CD4-positive, alpha-beta T cell treated with Interleukin-17A for 1 hour (primary cell): ENCODE measurements at places on chromosomes 11 and 22.

GRCh38 chr11:24688981-24689380, 192.1 kb downstream of the LUZP2 start:
- no peak for DNase-seq

- no peak for DNase-seq
Measured at GRCh38 chr22:44202261-44202789, 21.6 kb downstream of the PARVG start.

GRCh38 chr11:43555816-43556611, 124.5 kb upstream of the HSD17B12 start:
- DNase-seq, result no peak

- no peak for DNase-seq
Measured at GRCh38 chr11:64633555-64634159, 42.6 kb downstream of the SLC22A12 start.

DNA sequence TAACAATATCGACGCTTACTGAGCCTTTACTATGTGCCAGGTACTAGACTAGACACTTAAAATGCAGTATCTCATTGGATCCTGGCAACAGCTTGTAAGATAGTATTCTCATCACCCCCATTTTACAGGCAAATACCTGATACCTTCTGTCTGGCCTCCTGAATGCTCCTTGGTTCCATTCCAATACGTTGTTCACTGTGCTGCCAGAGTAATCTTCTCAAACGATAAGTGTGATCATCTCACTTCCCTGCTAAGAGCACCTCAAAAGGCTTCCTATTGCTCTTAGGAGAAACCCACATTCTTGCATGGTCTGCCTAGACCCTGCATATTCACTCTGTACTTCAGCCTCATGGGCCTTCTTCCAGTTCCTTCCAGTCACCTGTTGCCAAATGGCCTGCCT, 1.3 kb upstream of the NRIP3 start:
- DNase-seq, result no peak

GRCh38 chr11:49432242-49432848, 223.9 kb upstream of the FOLH1 start:
- no peak for DNase-seq

DNA sequence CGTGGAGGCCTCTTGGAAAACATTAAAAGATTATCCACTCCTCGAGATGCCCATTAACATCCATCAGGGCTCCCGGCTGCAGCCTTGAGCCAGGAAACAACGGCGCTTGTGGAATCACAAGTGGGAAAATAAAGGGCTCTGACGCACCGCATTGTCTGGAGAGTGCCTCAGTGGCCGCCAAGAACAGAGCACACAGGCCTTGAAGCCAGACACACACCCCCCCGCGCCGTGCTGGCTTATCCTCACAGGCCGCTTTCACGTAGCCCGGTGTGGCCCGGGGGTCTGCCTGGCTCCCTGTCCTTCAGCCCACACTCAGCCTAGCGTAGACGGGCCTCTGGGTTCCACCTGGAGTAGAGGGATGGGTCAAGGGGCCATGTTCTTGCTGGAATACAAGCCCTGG, 1020.5 kb downstream of the BRD1 start:
- no peak for DNase-seq

GRCh38 chr22:20111045-20111688, 4.7 kb upstream of the RANBP1 start:
- DNase-seq, result peak; percentile 47

- no peak for DNase-seq
Measured at GRCh38 chr11:100785148-100785983, 98.3 kb downstream of the ARHGAP42 start.

DNA sequence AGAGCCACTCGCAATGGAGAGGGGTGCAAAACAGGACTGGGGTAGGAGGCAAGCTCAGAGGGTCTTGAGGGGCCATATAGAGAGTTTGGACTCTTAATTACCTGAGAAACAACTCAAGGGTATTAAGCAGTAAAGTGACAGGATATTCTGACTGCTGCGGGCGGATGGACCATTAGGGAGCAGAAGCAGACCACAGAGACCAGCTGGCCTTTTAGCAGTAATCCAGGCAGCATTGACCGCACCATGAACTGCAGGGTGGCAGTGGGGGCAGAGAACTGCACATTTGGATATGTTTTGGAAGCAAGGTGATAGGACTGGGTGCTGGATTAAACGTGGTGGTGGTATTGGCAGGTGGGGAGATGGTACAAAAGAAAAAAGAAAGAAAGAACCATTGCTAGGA, 125.3 kb downstream of the DBX1 start:
- DNase-seq, result no peak

- peak; percentile 56 for DNase-seq
Measured at GRCh38 chr11:20110908-20111669, 49.2 kb downstream of the DBX1 start.

DNA sequence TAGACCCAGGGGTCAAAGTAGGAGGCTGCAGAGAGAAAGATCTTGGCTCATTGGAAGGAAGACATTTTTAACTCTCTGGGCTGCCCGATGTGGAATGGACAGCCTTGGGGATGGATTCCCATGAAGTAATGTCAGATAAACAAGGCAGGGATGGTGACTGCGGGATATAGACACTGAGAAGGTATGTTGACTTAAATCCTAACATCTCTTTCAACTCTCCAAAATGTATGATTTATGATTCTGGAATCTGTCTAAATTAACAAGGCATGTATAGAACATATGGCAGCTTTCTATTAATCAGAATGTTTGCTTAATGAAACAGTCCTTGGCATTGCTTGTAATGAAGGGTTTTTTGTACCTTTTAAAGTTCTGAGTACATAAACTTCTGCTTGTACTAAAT, 56.1 kb upstream of the VSTM5 start:
- no peak for DNase-seq

DNA sequence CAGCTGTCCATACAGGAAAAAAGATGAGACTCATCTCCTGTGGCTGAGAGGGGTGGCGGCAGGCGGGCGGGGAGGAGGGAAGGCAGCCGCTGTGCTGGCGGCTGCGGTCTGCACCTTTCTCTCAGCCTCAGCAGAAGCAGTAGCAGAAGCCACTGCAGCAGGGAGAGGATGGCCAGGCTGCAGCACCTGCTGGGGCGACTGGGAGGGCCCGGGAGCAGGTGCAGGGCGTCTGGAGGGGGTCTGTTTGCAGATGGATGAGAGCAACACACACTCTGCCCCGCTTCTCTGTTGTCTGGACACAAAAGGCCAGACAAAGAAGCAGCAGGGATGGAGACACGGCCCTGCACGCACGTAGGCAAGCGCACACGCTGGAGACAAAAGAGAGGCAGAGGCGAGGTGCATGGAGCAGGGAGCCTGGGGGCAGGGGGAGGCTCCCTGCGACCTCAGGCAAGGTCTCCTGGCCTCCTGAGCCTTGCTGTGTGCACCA, 9.3 kb upstream of the MIAT start:
- DNase-seq, result peak; percentile 45

GRCh38 chr11:112315057-112315720, 54.5 kb upstream of the PLET1 start:
- no peak for DNase-seq

DNA sequence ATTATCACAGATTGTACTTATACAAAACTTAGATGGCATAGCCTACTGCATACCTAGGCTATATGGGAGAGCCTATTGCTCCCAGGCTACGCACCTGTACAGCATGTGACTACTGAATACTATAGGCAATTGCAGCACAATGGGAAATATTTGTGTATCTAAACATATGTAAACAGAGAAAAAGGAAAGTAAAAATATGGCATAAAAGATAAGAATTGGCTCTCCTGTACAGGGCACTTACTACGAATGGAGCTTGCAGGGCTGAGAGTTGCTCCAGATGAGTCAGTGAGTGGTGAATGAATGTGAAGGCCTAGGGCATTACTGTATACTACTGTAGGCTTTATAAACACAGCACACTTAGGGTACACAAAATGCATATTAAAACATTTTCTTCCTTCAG, 13.2 kb downstream of the APOL6 start:
- no peak for DNase-seq

GRCh38 chr11:19607656-19608360, 104.8 kb upstream of the NAV2 start:
- no peak for DNase-seq

DNA sequence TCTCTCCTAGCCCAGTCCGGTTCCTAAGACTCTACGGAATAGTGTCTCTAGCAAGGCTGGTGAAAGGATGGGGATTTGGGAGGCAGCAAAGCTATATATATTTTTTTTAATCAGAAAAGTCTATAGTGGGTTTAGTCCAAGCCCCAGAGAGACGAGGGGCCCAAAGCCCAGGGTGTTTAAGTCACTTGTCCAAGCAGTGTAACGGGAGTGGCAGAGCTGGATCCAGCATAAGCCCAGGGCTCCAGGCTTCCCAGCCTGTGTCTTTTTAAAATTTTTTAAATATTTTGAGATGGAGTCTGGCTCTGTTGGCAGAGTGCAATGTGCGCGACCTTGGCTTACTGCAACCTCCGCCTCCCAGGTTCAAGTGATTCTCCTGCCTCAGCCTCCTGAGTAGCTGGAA, 6.8 kb downstream of the GRIK4 start:
- DNase-seq, result no peak

GRCh38 chr11:112999520-112999919, 38.3 kb downstream of the NCAM1 start:
- DNase-seq, result no peak

- DNase-seq, result no peak
Measured at GRCh38 chr22:47190276-47190956, 428.0 kb downstream of the TBC1D22A start.

DNA sequence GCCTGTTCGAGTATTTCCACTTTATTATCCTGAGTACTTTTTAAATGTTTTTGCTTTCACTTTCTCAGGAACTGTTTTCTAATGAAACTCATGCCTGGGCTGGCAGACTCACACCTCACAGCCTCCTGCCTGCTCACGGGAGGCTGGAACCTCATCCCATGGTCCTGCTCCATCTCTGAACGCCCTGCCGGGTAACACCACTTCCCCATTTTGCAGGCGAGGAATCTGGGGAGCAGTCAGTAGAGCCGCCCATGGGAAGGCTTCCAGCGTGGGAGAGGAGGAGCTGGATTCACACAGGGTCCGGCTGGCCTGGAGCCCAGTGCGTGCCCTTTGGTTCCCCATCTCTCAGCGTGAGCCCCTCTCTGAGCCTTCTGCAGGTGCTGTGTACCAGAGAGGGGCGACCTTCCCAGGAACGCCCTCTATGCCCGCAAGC, 53.6 kb downstream of the SCUBE1 start:
- DNase-seq, result no peak

GRCh38 chr11:117646411-117646810, 150.6 kb downstream of the DSCAML1 start:
- DNase-seq, result no peak

DNA sequence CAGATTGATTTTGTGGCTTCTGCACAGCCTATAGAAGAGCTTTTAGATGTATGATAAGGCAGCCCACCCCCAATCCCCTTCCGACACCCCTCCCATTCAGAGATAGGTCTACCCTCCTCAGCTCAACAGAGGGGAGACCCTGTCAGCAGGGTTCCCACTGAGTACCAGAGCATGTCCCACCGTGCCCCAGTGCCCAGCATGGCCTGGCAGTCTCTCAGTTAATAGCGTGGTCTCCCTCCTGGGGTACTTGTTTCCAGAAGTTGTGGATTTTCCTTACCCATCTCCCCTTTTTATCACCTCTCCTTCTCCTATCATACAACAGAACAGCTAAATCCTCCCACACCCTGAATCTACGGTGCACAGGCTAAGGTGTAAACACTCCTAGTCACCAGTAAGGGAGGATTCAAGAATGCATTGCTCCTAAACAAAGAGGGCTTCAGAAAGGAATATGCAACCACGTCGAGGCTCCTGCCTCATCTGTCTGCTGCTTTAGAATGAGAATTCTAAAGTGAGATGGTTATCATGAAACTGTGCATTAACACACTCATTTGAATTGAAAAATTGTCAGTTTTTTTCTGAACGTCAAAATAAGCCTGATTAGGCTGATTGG, 6.7 kb downstream of the PLAAT2 start:
- DNase-seq, result no peak

DNA sequence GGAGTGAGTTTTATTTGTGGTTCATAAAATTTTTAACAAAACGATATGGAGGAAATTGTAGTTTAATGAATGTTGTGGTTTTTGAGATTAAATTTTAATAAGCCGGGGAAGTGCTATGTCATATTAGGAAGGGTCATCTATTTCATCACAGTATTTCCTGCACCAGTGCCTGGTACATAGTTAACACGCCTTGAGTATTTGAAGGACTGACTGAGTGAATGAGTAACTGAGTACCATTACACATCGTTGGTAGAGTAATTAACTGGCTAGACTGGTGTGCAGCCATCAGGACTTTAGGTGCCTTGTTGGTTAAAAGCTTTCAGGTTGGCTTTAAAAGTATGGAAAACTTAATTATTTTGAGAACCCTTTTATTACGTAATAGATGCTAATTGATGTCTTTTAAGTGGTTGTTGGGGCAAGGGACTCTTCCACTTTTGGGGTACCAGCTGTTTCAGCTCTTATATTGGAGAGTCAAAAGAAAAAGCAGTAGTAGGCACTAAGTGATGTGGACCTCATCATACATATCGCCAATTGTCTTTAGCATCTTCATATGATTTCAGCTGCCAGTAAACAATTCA, 101.8 kb downstream of the DDX10 start:
- DNase-seq, result no peak

- no peak for DNase-seq
Measured at GRCh38 chr11:121300972-121301699, 8.6 kb downstream of the SC5D start.

- DNase-seq, result no peak
Measured at GRCh38 chr11:502288-503178, 4.5 kb downstream of the RNH1 start.

- DNase-seq, result no peak
Measured at GRCh38 chr22:19619144-19620009, 94.9 kb upstream of the SEPTIN5 start.

DNA sequence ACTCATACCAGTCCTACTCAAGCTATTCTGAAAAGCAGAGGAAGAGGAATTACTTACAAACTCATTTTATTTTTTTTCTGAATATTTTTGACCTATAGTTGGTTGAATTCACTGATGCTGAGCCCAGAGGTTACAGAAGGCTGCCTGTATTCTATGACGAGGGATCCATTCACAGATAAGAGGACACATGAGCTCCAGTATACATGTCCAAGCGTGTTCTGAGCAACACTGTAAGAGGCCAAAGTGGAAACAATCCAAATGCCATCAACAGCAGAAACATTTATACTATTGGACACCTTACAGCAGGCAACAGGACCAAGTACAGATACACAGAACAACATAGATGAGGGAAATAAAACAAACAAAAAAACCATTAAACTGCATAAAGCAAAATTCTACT, 10.3 kb downstream of the KDM4E start:
- DNase-seq, result no peak

GRCh38 chr11:5891216-5891800, 1.7 kb upstream of the OR52E5 start:
- DNase-seq, result no peak
